ENCODE measurements at places on chromosomes 1 and 21.
A peak's percentile ranks its signal among the peaks of the same experiment; 100 is the strongest.

GRCh38 chr1:157183870-157184269 lies 45.7 kb upstream of the ETV3 start:
- no peak for DNase-seq

GRCh38 chr1:219149009-219149577 lies 24.6 kb upstream of the LYPLAL1 start:
- no peak for DNase-seq

- DNase-seq = no peak
These were observed 142.3 kb downstream of the PLXNA2 start for GRCh38 chr1:208101661-208102431.

GRCh38 chr21:45158491-45159423 lies 84.4 kb downstream of the ADARB1 start:
- DNase-seq = no peak

DNA sequence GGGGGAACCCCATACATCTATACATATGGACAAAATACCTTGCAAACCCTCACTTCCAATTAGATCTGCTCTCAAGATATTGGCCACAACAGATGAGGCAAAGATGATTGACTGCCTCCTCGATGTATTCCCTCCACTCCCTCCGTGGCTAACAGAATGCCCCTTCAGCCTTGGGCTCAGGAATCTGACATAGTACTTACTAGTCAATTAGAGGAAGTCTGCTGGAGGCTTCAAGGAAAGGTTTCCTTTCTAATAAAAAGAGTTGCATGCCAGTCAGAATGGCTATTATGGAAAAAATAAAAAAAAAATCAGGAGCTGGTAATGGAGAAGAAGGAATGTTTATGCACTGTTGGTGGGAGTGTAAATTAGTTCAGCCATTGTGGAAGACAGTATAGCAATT lies 90.4 kb upstream of the VAV3 start:
- no peak for DNase-seq

GRCh38 chr1:212754680-212755079 lies 36.9 kb downstream of the NSL1 start:
- DNase-seq = no peak

GRCh38 chr1:230822092-230822581 lies 46.2 kb downstream of the C1orf198 start:
- peak; percentile 66 for DNase-seq

DNA sequence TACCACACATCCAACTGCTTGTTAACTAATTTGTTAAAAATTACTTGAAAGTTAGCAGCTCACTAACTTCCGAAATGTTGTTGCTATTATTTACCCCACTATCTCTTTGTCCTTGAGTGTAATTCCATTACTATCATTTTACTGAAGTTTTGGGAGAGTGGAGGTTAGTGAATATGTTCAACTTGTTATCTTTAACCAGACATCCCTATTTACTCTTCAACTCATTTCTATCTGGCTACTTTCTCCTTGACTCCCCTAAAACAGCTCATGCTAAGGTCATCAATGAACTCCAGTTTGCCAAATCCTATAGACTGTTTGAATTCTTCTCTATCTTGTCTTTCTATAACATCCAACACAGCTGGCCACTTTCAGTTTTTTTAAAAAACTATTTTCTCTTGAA lies 4.3 kb upstream of the C1orf116 start:
- DNase-seq = no peak

- DNase-seq = no peak
These were observed 37.3 kb downstream of the MFSD2A start for GRCh38 chr1:39992234-39992633.

- no peak for DNase-seq
These were observed 30.3 kb upstream of the CLIC4 start for GRCh38 chr1:24714859-24715520.

DNA sequence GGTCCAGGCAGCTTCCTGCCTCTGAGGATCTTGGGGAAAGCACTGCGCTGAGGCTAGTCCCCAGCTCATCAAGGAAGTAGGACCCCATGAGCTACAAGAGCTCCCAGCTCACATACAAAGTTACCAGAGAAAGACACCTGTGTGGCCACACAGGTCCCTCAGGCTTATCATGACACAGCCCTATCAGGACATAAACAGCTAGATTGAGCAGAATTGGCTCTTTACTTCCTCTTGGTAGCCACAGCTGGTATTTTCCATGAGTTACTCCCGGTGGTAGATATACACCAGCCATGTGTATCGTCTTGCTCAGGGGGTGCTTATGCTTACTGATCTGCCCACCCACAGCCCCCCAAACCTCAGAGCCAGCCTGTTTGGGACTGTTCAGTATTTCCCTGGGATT lies 1.2 kb downstream of the LENEP start:
- no peak for DNase-seq

- no peak for DNase-seq
These were observed 11.1 kb downstream of the COL18A1 start for GRCh38 chr21:45415943-45416611.

DNA sequence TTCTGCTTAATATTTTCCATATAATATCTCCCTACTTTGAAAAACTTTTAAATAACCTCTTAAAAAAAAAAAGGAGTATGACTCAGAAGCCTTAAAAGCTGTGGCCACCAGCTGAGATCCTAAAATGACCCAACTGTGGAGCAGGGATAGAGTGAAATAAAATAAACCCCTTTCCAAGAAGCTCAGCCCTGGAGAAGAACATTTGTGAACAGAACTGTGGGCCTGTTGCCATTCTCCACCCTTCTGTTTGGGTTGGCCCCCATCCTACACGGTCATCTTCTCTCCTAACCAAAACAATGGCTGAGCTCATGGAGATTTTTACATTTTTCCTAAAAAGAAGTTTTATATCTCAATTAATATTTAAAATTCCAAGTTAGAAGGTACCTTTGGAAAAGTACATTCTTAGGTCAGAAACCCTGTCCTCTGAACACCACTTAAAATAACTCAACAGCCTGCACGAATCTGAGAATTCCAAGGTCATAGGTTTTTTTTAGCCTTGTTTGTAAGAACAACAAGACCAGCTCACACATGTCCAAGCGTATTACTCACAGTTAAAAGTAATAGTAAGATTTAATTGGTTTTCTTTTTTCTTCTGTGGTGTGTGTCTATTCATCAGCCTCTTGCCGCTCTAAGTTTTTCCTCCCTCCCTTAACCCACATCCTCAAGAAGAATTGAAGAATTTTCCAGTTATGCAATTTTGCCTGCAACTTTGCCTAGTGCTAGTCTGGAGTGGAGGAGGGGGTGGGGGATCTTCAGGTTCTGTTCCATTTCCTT lies 107.7 kb upstream of the ERRFI1 start:
- DNase-seq = peak; percentile 78

DNA sequence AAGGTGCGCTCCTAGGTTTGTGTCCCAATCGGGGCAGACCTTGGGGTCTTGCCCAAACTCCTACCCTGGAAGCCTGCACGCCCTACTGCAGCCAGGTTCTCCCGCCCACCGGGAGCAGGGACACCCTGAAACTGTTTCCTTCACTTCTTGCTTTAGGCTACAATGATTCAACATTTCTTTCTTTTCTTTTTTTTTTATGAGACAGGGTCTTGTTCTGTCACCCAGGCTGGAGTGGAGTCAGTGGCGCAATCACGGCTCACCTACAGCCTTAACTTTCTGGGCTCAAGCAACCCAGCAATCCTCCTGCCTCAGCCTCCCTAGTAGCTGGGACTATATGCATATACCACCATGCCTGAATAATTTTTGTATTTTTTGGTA lies 75.8 kb downstream of the ITPKB start:
- no peak for DNase-seq

All from fibroblast of skin of left biceps (primary cell).